ENCODE measurements at places on chromosomes 1 and 21.

DNA sequence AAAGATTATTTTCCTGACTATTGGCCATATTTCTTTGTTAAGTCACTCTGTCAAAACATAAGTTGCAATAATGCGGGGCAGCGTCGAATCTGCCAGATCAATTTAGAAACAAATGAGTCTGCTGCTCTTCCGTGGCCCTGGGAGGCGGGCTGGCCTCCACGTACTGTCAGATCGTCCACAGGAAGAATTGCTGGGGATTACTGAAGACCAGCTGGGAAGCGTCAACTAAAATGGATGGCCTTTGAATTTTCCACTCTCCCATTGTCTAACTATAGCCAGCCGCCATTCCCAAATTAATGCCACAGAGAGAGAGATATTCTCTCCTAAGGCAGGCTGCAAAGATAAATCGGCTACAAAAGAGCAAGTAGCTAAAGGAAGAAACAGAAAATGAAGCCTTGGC lies 560.2 kb downstream of the SMYD3 start:
- no peak for DNase-seq

DNA sequence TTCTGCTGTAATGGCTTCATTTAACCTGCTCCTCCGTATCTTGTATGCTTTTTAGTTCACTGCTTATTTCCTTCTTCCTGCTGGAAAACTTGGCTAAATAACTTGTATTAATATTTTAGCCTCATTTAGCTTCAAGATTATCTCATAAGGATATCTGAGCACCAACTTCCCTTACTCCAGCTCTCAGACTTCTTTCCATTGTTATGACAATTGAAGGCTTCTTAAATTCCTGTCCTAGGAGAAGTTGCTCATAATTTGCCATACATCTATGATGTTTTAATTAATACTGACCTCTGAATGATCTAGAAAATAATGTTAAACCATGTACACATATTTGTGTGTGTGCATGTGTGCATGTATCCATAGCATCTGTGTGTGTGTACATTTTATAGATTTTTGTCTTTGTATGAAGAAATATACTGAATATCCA lies 1524.4 kb upstream of the TPTE start:
- no peak for DNase-seq

GRCh38 chr21:34843562-34843961 lies 174.8 kb downstream of the CLIC6 start:
- DNase-seq = no peak

GRCh38 chr1:230069796-230070195 lies 2.8 kb downstream of the GALNT2 start:
- no peak for DNase-seq

- no peak for DNase-seq
Measured at GRCh38 chr1:20281801-20282200, 8.9 kb upstream of the VWA5B1 start.

- DNase-seq = no peak
Measured at GRCh38 chr1:218472885-218473284, 127.7 kb downstream of the TGFB2 start.

- no peak for DNase-seq
Measured at GRCh38 chr21:36766511-36766910, 67.6 kb downstream of the SIM2 start.

GRCh38 chr1:234322979-234323378 lies 50.3 kb upstream of the COA6 start:
- no peak for DNase-seq

- DNase-seq = no peak
Measured at GRCh38 chr1:179708434-179709195, 34.5 kb upstream of the FAM163A start.

- DNase-seq = no peak
Measured at GRCh38 chr1:10708757-10709156, 87.7 kb downstream of the CASZ1 start.

- DNase-seq = no peak
Measured at GRCh38 chr1:3668585-3669300, 16.4 kb downstream of the TP73 start.

GRCh38 chr21:36807422-36807928 lies 108.6 kb downstream of the SIM2 start:
- no peak for DNase-seq

- no peak for DNase-seq
Measured at GRCh38 chr1:95072117-95072516, 634 bp downstream of the ALG14 start.

- no peak for DNase-seq
Measured at GRCh38 chr1:219959540-219960203, 31.3 kb upstream of the SLC30A10 start.

DNA sequence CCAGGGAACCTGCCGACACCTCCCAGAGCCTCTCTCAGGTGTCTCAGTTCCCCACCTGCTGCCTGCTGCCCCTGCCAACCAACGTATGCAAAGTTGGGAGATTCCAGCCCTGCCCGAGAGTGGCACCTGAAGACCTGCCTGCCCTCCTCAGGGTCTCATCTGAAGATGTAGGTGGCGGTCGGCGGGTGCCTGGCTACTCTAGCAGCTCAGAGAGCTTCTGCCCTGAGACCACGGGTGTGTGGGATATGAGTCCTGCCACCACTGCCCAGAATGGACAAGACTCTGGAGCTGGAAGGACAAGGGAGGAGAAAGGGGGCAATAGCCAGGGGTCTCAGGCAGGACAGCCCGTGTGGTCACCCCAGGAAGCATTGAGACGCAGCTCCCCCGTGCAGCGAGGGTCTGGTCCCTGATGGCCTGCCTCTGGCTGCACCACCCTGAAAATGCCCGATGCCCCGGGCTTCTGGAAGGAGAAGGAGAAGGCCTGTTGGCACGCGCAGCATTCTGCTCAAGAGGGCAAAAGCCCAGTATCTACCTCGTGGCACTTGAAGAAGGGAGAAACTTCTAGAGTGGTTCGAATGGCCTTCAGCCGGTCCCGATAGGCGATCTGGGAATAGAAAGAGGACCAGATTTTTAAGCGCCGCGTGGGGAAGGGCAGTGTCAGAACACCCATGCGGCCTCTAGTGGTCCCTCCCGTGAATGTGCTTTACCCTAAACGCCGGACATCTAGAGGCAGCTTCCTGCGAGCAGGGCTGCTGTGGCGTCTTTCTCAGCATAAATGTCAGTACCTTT lies 88.8 kb downstream of the STUM start:
- no peak for DNase-seq

DNA sequence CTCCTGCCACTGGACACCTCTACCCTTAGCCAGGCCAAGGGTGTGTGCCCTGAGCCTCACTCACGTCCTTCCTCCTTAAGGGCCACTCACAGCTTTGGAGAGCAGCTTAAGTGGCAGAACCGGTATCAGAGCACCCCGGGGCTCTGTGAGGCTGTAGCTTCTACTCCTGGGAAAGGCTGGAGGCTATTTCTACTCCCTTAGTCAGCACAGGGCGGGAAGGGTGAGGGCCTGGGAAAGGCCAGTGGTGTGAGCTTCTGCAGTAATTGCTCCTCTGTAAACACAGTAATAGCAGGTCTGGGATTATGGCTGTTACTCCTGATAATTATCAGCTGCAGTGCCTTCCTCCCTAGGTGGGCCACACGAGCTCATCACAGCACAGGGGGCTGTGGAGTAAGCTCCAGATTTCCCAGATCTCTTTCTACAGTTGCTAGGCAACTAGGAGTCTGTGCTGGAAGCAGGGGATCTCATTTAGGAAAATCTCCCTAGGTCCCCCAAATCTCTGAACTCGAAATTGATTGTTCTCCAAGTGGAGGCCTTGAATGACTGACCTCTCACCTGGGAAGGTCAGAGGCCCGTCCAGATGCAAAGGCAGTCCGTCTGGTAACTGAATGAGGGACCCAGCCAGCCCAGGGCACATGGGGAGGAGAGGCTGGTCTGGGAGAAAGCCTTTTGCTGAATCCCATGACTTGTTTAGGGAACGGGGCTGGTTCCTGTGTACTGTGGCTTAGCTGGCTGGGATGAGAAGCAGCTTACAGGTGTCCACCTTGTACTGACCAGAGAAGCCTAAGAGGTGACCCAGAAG lies 29.3 kb downstream of the IER5 start:
- no peak for DNase-seq

DNA sequence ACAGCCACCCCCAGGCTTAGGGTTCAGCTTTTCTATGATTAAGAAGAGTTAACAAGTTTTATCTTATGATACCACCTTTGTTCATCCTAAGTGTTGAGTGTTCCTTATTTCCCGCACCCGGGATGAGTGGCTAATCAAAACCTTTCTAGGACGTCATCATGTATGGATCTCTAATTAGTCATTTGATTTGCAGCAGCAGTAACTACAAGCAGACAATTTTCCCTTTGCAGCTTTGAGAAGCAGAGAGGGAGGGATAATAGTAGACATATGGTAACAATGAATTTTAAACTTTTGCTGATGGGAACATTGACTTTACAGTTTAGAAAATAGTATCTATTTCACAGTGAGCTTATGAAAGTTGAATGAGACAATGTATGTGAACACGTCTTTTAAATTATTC lies 30.8 kb upstream of the SLC35F3 start:
- no peak for DNase-seq
